Stimulated activated CD8-positive, alpha-beta memory T cell treated with anti-CD3 and anti-CD28 coated beads, Interleukin-15, amount 100 ng/mL, for 1 hour (primary cell): ENCODE measurements at places on chromosomes 12 and 14.

GRCh38 chr12:111838353-111838752, 3.7 kb upstream of the MAPKAPK5 start:
- DNase-seq: no peak

GRCh38 chr14:74927225-74927624, 4.2 kb upstream of the RPS6KL1 start:
- no peak for DNase-seq

GRCh38 chr12:98420461-98420860, 94.9 kb upstream of the TMPO start:
- no peak for DNase-seq

- no peak for DNase-seq
These were observed 39.4 kb downstream of the ZFHX2 start for GRCh38 chr14:23512156-23512555.

DNA sequence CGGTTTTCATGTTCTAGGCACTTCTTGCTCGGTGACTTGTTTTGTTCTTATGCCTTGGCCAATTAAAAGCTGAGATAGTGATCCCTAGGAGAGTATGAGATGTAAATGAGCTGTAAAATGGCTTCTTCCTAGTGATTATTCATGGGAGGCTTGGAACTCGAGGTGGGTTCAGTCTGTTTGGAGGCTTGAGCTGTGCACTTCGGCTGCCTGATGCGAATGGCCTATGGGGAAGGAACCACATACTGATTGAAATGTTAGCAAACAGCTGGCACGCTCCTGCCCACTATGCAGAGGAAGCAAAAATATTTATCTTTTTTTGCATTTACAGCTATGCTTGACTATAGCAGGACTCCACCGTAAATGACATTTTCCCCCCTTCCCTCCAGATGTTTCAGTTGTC, 75.5 kb downstream of the PLXNC1 start:
- DNase-seq: no peak

DNA sequence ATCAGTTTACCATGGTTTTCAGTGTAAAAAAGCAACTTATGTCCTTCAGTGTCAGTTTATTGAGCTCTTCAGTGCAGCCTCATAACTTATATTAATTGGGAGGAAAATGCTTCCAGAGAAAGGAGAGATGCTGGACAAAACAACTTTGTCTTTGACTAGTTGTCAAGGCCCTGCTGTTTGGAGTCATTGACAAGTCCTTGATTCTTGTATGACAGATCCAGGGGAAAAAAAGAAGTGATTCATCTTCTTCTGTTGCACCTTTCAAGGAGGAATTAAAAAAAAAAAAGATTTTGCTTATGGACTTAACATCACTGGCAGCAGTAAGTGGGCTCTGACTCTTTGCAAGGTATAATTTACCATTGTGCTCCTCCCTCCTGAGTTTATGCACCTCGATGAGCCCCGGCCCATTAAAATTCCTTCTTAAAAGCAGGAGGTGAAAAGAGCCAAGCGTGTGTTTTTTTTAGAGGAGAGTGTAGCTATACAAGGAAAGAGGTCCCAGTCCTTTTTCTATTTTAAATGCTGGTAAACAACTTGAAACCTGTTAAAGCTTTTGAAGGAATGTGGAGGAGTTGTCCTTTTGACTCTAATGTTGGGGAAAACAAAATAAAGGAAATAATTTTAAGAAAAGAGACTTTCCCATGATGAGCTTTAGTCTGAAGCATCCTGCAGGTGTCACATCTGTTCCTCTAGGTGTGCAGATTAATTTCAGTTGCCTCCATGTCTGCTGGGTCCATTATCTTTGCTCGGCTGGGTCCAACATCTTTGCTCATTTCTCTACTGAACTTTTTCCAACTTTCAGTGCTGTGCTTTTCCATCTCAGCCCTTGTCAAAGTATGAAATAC, 431.6 kb downstream of the RAD51B start:
- no peak for DNase-seq

DNA sequence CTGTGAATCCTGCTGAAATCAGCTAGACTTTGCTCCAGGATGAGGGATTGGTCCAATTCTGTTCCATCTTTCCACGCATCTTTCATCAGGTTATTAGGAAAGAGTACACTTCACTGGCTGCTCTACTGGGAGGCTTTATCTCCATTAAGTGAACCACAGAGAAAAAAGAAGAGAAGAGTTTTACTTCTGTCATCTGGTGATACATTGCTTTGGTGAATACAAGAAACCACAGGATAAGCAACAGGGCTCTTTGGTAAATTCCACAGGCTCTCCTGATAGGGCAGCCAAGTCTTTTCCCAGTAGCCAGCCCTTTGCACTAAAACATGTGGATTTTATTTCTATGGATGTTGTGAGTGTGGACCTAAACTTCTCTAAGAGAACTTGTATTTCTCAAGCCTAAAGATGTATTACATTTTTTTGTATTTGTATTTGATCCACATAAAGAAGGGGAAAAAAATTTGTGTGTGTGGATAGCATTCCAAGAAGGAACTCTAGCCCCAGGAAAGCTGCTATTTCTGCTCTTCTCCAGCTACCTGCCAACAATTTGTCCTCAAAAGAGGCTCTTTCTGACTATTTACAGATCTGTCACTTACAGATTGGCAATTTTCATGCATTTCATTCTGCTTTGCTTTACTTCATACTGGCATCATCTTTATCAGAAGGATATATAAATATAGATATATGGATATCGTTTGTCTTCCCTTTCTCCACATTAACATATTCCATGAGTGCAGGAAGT, 1117.6 kb upstream of the TMEM132C start:
- DNase-seq: no peak

DNA sequence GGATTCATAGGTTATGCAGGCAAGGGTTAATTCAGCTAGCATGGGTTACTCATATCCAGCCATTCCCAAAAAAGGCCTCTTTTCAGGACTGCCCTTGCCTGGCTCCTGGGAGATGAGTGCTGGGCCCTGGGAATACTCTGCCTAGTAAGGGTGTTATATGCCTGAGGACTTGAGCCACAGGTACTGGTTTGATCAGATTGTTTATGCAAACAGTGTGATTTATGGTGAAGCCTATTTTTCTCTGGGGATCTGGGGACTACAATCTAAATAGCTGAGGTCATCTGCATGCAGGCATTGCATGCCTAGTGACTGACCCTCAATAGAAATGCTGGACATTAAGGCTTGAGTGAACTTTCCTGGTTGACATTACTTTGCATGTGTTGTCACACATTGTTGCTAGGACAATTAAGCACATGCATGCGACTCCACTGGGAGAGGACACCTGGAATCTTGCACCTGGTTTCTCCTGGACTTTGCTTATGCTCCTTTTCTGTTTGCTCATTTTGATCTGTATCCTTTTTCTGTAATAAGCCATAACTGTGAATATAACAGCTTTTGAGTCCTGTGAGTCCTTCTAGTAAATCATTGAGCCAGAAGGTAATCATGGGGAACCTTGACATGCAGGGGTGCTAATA, 73.0 kb downstream of the RAD51B start:
- no peak for DNase-seq

DNA sequence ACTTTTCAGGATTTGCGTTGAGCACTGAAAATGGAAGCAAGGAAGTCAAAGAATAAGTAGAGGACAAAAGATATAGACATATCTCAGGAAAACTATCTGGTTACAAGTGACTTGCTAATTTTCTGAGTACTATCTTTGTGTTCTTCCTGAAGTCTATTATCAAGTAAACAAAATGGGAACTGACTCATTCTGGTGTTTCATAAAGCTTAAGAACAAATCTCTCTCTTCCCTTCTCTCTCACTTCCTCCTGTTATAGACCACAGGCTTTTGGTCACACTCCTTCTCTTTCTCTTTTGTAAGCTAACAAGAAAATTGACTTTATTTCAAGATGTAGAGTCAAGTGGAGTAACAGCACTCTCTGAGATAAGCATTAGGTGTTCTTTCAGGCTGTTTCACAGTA, 406.6 kb upstream of the SYT1 start:
- DNase-seq: no peak

DNA sequence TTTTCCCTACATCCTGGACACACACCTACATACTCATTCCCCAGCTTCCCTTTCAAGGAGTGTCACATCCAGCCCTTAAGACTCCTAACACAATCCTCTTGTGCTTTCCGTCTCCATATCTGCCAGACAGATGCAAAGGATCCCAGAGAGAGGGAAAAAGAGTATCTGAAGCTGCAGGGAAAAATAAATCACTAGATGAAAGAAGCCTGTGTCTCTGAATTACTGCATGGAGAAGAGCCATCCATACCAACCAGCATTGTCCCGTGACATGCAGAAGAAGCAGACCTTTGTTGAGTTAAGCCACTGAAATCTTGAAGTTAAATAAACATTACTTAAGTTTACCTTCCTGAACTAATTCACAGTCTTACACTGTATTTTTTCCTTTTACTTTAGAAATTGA, 54.6 kb downstream of the GTF2A1 start:
- no peak for DNase-seq

DNA sequence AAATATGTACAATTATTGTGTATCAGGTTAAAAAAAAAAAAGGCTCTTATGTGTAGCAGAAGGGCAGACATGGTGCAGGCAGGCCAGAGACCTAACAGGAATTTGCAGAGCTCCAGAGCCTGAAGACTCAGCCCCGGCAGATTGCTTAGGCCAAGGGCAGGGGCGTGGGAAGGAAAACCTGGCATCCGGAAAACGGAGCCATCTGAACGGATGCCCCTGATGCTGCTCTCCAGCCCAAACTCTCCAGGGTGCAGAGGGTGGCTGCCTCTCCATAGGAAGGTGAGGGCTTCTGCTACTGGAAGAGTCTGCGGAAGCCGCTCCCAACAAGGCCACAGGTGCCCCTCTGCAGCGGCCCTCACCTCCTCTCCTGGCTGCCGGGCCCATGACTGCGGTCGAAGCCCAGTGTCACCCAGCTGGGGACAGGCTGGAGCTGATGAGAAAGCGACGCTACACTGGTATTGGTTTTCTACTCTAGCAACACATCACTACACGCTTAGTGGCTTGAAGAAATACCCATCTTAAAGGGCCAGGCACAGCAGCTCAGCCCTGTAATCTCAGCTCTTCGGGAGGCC, 19.4 kb downstream of the ACADS start:
- DNase-seq: no peak

GRCh38 chr12:90576707-90577106, 378.3 kb downstream of the CCER1 start:
- DNase-seq: no peak

DNA sequence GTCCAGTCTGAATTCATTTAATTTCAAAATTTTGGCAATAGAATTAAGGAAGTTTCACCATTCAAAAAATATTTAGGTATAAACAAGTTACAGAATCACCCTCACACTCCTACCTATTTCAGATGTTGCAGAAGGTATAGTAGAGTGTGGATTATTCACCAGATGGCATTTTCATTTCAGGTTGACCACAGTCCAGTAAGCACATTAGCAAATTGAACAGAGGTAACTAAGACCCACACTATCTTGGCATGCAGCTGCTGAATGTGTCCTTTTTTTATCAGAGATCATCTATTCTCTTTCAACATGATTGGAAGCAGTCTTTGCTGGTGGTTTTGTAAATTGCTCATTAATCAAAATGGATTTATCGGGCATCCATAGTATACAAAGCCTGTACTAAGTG, 151.8 kb upstream of the GARIN6 start:
- DNase-seq: no peak
